ENCODE measurements at places on chromosomes 2 and 18.

DNA sequence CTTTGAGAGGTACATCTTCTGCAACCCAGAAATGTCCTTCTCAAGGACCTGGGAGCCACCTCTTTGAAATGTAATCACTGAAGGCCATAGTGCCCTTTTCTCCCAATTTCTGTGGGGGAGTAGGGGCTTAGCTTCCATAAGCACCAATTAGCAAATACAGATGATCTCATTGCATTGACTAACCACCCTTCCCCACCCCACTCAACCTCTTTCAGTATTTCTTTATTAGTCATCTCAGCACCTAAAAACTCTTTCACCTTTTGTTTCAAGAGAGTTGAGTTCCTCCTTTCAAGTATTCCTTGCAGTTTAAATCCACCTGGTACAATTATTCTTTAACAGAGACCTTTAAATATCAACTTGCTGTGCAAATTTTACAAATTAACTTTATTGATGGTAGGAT lies 1011.8 kb upstream of the CDH2 start:
- no peak for DNase-seq

- DNase-seq: no peak
Observed at GRCh38 chr2:219844401-219845091, 217.1 kb downstream of the SLC4A3 start.

GRCh38 chr2:49577041-49577440 lies 422.7 kb upstream of the FSHR start:
- no peak for DNase-seq

DNA sequence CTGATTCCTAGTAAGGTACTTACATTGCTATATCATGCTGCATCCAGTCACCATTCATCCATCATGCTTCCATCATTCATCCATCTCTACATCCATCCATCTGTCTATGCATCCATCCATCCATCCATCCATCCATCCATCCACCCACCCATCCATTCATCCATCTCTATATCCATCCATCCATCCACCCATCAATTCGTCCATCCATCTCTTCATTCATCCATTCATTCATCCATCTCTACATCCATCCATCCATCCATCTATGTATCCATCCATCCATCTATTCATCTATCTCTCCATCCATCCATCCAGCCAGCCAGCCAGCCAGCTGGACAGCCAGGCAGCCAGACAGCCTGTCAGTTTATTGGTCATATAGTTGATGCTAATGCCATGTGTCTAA lies 20.7 kb downstream of the PRKCE start:
- no peak for DNase-seq

GRCh38 chr2:181357979-181358378 lies 99.2 kb upstream of the ITGA4 start:
- no peak for DNase-seq

GRCh38 chr2:138780446-138780880 lies 273 bp upstream of the NXPH2 start:
- no peak for DNase-seq

DNA sequence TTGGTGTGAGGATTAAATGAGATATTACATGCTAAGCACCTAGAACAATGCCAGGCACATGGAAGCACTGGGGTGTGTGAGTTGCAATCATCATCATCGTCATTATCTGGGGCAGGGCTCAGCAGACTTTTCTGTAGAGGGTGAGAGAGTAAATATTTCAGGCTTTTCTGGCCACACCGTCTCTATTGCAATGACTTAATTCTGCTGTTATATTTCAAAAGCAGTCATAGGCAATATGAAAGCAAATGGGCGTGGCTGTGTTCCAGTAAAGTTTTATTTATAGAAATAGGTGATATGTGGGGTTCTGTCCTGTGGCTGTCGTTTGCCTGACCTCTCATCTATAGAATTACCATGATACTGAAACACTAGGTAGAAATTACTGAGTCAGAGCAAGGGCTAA lies 60.6 kb downstream of the IL1R2 start:
- no peak for DNase-seq

DNA sequence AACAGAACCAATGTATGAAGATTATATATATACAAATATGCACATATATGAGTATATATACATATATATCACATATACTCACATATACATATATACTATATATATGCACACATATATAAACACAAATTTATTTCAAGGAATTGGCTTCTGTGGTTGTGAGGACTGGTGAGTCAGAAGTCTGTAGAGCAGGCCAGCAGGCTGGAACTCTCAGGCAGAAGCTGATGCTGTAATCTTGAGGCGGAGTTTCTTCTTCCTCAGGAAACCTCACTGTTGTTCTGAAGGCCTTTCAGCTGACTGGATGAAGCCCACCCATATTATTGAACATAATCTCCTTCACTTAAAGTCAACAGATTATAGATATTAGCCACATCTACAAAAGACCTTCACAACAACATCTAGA lies 143.9 kb upstream of the CREB1 start:
- no peak for DNase-seq

GRCh38 chr2:199756211-199756610 lies 94.8 kb downstream of the FTCDNL1 start:
- no peak for DNase-seq

GRCh38 chr2:43604674-43605073 lies 8.8 kb upstream of the THADA start:
- DNase-seq: no peak

DNA sequence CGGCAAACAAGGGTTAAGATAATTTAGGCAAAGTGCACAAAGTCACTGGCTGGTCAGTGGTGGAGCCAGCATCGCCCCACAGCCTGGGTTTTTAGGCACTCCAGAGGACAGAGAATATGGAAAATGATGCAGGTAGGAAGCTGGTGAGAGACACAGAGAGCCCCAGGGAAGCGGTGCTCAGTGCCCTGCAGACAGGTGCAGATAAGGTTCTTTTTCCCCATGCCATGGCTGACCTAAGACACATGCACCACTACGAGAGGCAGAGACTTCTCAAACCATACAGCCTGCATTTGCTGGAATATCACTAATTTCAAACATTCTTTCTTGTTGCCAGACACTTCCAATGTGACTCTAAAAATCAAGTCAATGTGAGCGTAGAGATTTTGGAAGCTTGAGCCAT lies 205.7 kb upstream of the APCDD1 start:
- DNase-seq: no peak

- DNase-seq: no peak
Observed at GRCh38 chr2:115573756-115574155, 1131.3 kb downstream of the DPP10 start.

- DNase-seq: no peak
Observed at GRCh38 chr2:157262248-157262647, 4.7 kb downstream of the GALNT5 start.

DNA sequence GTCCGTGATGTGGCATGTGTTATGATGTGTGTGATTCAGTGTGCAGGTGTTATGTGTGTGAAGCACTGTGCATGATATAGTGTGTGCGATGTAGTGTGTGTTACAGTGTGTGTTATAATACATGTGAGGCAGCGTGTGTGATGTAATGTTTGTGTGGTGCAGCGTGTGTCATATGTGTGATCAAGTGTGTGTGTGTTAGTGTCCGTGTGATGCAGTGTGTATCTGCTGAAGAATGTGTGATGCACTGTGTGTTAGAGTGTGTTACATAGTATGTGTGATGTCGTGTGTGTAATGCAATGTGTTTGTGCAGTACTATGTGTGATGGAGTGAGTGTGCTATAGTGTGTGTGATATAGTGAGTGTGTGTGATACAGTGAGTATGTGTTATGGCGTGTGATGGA lies 182.8 kb upstream of the SOX11 start:
- DNase-seq: no peak

- no peak for DNase-seq
Observed at GRCh38 chr18:36537289-36537688, 239.8 kb downstream of the FHOD3 start.

DNA sequence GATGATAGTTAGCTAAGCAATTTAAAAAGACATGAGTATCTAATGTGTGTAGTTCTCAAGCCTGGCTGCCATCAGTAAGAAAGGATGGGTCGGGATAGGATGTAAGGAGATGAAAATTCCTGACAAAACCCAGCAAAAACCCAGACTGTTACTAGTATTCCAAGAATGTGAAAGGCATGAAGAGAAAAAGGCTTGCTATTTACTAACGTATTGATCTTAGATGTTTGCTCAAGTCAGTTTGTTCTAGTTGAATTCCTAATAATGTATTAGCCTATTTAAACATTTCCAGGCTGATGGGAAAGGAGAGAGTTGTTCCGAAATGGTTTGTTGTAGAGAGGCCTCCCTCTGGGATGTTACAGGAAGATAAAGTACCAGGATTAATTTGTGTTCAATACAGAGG lies 88.2 kb downstream of the ZNF532 start:
- no peak for DNase-seq

- no peak for DNase-seq
Observed at GRCh38 chr2:197800091-197800490, 4.3 kb upstream of the PLCL1 start.

- no peak for DNase-seq
Observed at GRCh38 chr2:26298638-26299393, 47.1 kb upstream of the SELENOI start.

GRCh38 chr2:45681675-45682074 lies 30.2 kb downstream of the PRKCE start:
- DNase-seq: no peak

GRCh38 chr2:46812361-46813019 lies 103.1 kb downstream of the MCFD2 start:
- no peak for DNase-seq

GRCh38 chr2:176280156-176280555 lies 10.9 kb downstream of the MTX2 start:
- no peak for DNase-seq

GRCh38 chr2:142542431-142542910 lies 335.0 kb upstream of the KYNU start:
- no peak for DNase-seq

DNA sequence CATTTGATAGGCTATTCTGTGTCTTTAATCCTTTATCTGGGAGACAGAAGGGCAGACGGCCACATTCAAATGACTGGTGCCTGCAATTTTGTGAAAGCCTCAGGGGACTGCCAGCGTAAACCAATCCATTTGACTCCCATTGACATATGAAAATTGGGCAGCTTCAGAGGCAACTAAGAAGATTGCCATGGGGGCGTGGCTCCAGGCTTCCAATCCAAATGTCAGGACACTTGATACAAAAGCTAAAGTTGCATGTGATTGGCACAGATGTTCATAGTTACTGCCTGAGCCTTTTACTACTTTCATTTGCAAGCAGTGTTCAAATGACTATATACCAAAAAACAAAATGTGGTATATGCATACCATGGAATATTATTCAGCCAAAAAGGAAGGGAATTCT lies 42.0 kb downstream of the SPC25 start:
- DNase-seq: peak; percentile 57

- no peak for DNase-seq
Observed at GRCh38 chr2:190515687-190516086, 18.8 kb downstream of the NEMP2 start.

DNA sequence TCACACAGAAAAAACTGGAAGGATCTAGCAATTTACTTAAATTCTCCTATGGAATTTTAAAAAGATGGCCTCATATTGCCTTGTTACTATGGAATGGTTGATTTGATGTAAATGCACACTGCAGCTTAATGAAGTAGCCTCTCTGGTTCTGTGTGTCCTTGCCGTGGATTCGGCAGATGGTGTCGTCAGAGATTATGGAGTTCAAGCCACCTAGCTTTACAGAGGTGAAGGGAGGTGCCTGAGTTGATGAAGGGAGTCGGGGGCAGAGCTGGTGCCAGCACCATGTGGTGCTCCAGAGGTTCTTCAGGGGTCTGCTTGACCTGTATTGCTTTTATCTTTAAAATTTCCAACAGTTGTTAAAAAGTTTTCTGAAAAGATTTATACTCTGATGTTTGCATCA lies 48.8 kb downstream of the ASAP2 start:
- DNase-seq: no peak

DNA sequence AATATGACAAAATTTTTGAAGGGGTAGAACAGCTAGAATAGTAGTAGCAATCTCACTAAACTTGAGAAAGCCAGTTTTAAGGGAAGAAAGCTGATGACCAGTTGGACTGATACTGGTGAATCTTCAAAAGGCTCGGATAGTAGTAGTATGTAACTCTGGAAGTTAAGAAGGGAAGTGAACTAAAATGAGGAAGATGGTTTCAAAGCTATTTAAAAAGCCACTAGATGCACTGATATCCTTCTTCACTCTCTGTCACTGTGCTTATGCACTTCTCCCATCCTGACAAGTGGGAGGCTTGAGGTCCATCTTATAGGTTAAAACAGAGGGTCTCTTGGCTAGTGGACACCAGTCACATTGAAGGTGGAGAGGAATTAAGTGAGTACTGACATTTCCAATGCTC lies 141.1 kb downstream of the NCOA1 start:
- no peak for DNase-seq

GRCh38 chr2:74039611-74040010 lies 54.9 kb downstream of the TET3 start:
- DNase-seq: no peak

DNA sequence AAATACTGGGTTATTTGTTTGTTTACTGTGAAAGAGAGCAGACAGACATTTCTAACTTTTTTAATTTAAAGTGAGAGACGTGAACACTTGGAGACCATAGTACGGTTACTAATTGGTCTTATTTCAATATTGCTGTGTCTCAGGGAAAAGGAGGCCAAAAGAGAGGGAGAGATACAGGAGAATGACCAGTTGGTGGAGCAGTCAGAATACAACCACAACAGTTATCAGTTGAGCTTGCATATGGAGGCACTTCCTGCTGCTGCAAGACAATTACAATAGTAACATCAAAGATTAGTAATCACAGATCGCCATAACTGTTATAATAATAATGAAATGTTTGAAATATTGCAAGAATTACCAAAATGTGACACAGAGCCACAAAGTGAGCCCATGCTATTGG lies 58.2 kb downstream of the TWSG1 start:
- DNase-seq: no peak

DNA sequence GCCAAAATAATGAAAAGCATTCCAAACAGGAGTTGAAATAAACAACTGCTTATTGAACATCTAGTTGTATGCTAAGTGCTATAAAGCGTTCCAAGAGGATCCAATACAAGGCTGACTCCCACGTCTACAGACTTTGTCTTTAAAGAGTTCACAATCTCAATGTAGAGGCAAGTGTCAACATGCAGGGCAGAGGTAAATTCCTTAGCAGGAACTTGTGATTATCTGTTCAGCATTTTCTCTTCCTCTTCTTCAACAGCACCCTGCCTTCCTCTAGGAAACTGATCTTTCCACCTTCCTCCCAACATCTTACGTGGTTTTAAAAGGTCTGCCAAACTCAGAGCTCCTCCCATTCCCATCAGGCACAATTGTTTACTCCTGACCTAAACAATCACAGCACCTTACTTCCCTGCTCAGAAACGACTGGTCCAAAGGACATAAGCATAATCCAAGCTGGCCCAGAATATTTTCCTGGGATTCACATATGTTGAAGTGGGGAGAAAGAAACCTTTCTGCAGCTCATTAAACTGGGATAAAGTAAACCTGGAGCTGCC lies 83.9 kb downstream of the ITSN2 start:
- no peak for DNase-seq

DNA sequence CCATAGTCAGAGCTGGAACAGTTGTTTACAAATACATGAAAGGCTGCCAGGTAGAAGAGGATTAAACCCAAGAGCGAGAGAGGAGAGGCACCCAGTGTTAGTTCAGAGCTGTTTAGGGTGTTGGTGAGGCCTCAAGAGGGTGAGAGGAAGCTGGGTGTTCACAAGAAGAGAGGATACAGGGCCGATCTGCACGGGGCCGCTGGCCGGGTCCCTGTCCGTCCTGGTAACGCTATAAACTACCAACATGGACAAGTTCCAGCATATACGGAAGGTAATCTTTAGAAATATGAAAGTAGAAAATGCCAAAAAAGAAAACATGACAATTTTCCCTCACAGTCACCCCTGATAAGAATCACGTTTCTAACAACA lies 109.7 kb downstream of the TMEM18 start:
- DNase-seq: no peak
